ENCODE measurements at places on chromosomes 5 and 9. TPM values are rescaled to one million over a fixed set of nuclear protein-coding genes. Genes with fewer than 3 reads are reported as not detected.

DNA sequence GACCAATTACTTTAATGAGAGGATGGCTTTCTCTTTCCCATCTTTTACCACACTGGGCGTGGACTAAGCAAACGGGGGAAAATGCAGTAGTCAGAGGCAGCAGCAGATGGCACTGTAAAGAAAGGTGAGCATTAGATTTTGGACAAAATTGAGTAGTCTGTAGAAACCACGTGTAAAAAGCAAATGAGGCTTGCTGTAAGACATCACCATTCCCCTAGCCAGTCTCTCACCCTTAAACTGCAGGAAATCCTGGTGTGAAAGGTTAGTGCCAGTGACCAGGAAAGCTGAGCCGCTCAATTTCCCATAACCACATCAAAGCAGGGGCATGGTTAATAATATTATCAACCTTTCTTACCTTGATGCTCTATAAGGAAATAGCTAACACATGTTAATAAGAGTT is 31.8 kb downstream of the SPATA31C2 start:
- no peak overlapping the region for H3K4me3 ChIP-seq
- no peak overlapping the region for H3K27ac ChIP-seq
- H3K36me3 ChIP-seq: no peaks in the 10 kb centered on the region
- no peaks in the 10 kb centered on the region for H3K27me3 ChIP-seq
- H3K4me1 ChIP-seq: no peaks in the 10 kb centered on the region

- DNase-seq: no peak
- H3K27me3 ChIP-seq: no peaks in the 10 kb centered on the region
- no peaks in the 10 kb centered on the region for H3K4me1 ChIP-seq
These were observed 49.9 kb upstream of the C5orf46 start for GRCh38 chr5:147956064-147956841.

DNA sequence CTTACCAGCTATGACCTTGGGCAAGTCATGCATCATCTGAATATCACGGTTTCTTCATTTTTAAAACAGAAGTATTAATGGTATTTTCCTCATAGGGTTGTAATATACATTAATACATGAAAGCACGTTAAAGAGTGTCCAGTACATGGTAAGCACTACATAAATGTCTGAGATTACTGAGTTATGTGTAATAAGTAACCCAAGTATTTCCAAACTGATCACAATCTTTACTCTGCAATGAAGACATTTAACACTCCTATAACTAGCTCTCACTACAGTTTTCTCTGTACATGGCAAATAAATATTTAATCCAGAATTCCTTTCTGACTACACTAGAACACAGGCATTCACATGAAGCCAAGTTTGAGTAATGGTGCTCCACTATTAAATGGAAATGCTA is 4.0 kb downstream of the GLDC start:
- peaks cover 32% of the 10 kb centered on the region for H3K27me3 ChIP-seq
- no peak overlapping the region for H3K4me3 ChIP-seq
- H3K27ac ChIP-seq: no peak overlapping the region
- peaks cover 18% of the 10 kb centered on the region for H3K4me1 ChIP-seq

The ACOT12 gene
- total RNA-seq: not detected

The PKD2L2 gene
- total RNA-seq: not detected

The C5orf58 gene
- total RNA-seq: not detected

Measured in natural killer cell (primary cell).